Epithelial cell of esophagus (primary cell): ENCODE measurements at places on chromosomes 3 and 15.
A peak's percentile ranks its signal among the peaks of the same experiment; 100 is the strongest.

DNA sequence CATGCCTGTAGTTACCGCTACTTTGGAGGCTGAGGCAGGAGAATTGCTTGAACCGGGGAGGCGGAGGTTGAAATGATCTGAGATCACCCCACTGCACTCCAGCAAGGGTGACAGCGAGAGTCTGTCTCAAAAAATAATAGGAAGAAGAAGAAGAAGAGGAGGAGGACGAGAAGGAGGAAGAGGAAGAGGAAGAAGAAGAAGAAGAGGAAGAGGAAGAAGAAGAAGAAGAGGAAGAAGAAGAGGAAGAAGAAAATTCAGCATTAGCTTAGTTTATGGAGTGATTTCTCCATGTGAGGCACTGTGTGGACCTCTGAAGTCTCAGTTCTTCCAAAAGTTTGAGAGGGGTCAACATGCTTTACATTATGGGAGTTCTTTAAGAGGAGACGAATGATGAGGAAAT lies 17.4 kb upstream of the MEGF11 start:
- no peak for DNase-seq

- DNase-seq: peak; percentile 53
Measured at GRCh38 chr3:127639173-127640041, 10.4 kb downstream of the PODXL2 start.

DNA sequence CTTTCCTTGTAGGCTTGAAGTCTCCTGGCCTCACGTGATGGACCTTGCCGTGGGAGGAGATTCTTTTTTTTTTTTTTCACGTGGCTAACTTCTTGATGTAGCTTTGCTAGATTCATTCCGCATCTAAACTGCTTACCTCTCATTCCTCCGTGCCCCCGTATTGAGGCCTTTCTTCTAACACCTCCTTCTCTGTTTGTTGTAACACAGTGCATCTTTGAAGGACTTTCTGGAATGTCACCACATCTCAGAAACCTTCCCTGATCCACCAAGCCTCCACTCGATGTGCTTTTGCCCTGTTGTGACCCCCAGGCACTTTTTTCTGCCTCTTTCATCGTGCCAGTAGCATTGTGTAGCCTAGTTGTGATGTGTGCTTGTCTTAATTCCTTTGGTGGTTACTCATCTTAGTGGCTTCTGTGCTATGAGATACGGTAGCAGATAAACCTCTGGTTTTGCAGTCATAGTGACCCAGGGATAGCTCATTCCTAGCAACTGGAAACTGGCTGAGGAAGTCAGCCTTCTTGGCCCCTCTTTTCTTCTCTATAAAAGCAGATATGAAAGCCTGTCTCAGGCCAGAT lies 1.6 kb upstream of the BNC1 start:
- peak; percentile 78 for DNase-seq

GRCh38 chr3:159839561-159840379 lies 148.9 kb upstream of the IL12A start:
- peak; percentile 29 for DNase-seq

DNA sequence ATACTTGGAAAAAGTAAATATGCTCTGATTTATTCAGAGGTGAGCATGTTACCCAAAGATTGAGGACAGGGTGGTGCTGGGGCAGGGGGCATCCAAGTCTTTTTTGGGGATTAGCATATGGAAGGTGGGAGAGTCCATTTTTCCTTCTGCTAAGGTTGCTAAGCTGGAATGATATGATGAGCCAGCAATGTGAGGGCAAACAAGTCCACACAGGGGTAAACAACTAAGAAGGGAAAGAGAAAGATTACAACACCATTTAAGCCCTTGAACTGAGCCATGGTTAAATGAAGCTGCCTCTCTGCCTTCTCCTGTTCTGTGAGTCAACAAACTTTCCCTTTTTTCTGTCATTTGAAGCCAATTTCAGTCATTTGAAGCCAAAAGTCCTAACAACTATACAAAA lies 89.0 kb downstream of the RPL22L1 start:
- DNase-seq: peak; percentile 87

DNA sequence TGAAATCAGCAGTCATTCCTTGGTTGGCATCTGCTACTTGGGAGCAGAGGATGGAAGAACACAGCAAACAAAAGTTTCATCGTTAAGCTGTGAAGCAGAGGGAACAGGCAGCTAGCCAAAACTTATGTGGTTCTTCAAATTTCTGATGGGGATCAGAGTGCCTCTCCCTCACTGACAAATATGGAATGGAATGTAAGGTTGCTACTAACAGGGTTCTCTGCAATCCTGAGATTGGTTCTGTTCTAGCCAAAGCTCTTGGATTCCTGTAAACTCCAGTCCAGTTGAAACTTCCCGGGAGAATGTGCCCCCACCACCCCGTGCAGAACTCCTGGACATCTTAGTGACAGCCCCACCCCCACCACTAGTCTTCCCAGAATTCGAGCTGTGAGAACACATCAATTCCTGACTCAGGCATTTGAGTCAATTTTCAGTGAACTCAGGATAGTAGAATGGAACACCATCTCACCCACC lies 55.9 kb upstream of the PHLDB2 start:
- peak; percentile 95 for DNase-seq

GRCh38 chr3:15875016-15875689 lies 77.4 kb upstream of the ANKRD28 start:
- DNase-seq: peak; percentile 75

DNA sequence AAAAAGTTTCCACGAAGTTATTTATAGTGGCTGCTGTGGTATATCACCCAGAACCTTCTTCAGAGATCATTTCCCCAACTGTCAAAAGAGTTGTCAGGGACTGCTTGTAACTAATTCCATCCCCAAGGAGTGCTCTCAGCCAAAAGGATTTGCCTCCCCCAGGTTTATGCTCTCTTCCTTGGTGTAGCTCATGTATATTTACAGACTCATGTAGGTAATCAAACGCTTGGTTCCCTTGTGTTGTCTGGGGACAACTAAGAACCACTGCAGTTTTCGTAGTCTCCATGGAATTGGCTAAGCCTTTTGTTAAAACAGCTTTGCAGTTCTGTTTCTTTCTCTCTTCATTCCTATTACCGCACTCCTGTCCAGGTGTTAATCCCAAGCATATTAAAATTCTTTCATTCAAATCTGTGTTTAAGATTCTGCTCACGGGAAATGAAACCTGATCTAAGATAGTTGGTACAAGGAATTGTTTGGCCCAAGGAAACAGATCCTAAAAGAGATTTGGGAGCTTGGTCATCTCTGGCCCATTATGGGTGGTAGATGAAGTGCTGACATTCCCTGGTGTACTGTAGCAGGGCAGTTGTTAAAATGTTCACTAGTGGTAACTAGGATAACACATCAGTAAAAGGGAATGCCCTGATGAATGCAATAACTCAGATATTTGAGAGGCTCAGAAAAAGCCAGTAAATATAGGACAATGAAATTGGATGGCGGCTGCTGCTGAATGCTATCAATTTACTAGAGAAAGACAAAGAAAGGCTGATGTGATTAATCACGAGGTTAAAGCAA lies 361.3 kb upstream of the GBE1 start:
- DNase-seq: no peak
